ENCODE measurements at places on chromosomes 2 and 18. TPM values are rescaled to one million over a fixed set of nuclear protein-coding genes. Genes with fewer than 3 reads are reported as not detected.
A peak's percentile ranks its signal among the peaks of the same experiment; 100 is the strongest.

- no peak for DNase-seq
Measured at GRCh38 chr2:176826356-176826755, 386.2 kb upstream of the HNRNPA3 start.

DNA sequence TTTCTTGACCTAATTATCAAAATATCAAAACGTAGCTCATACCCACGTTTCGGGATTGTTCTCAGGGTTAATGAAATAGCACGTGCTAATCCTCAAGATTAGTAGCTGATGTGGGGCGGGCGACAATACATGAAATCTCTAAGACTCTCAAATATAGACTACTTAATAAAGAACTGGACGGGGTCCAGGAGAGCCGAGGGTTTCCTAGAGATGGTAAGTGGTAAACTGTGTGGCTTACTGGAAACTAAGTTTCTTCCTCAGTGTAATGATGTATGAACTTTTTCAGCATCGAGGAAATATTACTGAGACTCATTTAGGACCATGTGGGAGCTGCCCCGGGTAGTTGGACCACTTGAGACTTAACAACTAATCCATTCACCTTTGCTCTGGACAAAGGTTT is 453.3 kb upstream of the SALL3 start:
- DNase-seq = no peak

DNA sequence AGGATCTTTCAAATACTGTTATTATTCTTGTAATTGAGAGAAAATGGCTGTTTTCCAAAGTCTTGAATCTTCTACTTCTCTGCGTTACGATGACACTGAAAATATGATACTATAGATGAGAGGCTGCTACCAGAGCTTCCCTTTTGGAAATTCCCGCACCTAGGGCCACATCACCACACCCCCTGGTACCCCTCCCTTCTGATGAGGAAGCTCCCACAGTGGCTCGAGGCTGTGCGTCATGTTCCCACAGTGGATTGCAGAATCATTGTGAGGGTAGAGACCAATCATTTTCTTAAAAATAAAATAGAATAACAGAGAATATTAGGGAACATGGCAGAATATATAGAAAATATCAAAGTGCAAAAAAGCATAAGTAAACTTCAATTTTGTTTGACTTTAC is 268.9 kb upstream of the SMIM21 start:
- no peak for DNase-seq

- peak; percentile 51 for DNase-seq
Measured at GRCh38 chr2:18651842-18652774, 62.7 kb upstream of the NT5C1B start.

GRCh38 chr2:85893428-85894258 is 4.9 kb upstream of the ST3GAL5 start:
- peak; percentile 75 for DNase-seq

GRCh38 chr2:182545420-182546167 is 118.8 kb upstream of the PDE1A start:
- no peak for DNase-seq

LGALSL gene
- total RNA-seq = 3.2 TPM

PDE11A gene
- total RNA-seq = under 0.01 TPM

MYO7B gene
- total RNA-seq = not detected

All from fibroblast of villous mesenchyme (primary cell).